Cortex of kidney (tissue), 1 donor: ENCODE measurements at places on chromosomes 11 and 22.

GRCh38 chr11:33753304-33753967 is 17.2 kb upstream of the CD59 start:
- DNase-seq: no peak

- no peak for DNase-seq
These were observed 1.9 kb downstream of the SLC43A3 start for GRCh38 chr11:57424792-57425564.

DNA sequence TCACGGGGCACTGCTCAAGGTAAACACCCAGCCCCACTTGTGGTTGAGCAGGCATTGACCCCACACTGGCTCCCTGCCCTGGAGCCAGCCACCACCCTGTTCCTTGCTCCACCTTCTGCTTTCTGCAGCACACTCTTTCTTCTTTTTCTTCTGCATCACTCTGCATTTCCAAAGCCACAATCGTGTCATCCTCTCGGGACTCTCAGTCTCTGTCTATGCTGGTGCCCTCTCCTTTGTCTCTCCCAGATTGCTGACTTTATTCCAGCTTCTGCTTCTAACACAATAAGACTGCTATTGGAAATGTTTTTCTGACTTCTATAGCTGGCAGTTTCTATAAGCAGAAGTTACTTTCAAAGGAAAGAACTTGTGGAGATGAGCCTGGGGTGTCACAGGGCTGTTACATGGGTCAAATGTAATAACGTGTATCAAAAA is 14.4 kb downstream of the GRAP2 start:
- DNase-seq: no peak

- DNase-seq: no peak
These were observed 9.6 kb downstream of the OR52K1 start for GRCh38 chr11:4491878-4492606.

GRCh38 chr11:130051082-130051481 is 18.6 kb upstream of the APLP2 start:
- DNase-seq: no peak

- DNase-seq: no peak
These were observed 124.4 kb downstream of the SPATA19 start for GRCh38 chr11:133720951-133721350.

- no peak for DNase-seq
These were observed 4.7 kb upstream of the B3GAT1 start for GRCh38 chr11:134416726-134417125.

DNA sequence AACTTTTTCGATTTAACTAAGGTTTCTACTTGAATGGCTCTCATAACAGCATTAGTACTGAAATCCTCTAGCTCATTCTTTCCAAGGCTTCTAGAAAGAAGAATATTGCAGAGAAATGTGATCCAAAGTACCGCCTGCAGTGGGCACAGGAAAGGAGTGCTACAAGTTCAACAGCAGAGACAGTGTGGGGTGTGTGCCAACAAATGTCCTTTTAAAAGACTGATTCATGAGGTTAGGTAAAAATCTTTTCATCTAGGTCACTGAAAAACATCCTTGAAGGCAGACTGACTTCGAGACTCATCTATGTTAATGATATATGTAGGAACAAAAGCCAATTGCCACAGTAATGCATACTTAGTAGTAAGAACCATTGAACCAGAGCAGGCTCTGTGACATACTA is 349.1 kb upstream of the PITPNB start:
- no peak for DNase-seq

GRCh38 chr22:20130319-20130718 is 1.3 kb upstream of the ZDHHC8 start:
- no peak for DNase-seq

- no peak for DNase-seq
These were observed 229.9 kb upstream of the PITPNB start for GRCh38 chr22:28148816-28149465.

DNA sequence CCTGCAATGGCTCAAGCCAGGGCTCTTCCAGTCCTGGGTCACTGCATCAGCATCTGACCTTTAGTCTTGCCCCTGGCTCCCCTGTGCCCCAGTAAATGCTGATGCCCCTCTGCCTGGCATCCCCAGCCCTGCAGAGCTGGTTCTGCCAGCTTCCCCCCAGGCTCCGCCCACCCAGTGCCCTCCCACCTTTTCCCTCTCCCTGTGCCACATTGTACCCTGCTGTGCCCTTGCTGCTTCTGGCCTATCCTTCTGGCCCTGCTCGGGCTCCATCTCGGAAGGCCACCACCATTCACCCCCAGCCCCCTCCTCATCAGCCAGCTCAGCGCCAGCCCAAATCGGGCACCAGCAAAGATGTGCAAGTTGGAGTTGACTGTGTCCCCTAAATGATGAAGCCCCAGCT is 7.4 kb downstream of the CAPN5 start:
- no peak for DNase-seq

DNA sequence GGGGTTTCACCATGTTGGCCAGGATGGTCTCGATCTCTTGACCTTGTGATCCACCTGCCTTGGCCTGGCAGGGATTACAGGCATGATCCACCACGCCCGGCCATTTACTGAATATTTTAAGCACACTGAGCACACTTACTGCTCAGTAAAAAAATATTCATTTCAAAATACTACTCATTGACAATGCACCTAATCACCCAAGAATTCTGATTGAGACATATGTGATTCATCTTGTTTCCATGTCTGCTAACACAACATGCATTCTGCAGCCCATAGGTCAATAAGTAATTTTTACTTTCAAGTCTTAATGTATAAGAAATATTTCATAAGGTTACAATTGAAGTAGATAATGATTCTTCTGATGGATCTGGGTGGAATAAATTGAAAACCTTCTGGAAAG is 4.2 kb upstream of the OR52J3 start:
- no peak for DNase-seq

- DNase-seq: no peak
These were observed 22.7 kb upstream of the PRDM10 start for GRCh38 chr11:130025371-130025770.

- DNase-seq: no peak
These were observed 192.5 kb downstream of the DDX10 start for GRCh38 chr11:108857382-108857781.

DNA sequence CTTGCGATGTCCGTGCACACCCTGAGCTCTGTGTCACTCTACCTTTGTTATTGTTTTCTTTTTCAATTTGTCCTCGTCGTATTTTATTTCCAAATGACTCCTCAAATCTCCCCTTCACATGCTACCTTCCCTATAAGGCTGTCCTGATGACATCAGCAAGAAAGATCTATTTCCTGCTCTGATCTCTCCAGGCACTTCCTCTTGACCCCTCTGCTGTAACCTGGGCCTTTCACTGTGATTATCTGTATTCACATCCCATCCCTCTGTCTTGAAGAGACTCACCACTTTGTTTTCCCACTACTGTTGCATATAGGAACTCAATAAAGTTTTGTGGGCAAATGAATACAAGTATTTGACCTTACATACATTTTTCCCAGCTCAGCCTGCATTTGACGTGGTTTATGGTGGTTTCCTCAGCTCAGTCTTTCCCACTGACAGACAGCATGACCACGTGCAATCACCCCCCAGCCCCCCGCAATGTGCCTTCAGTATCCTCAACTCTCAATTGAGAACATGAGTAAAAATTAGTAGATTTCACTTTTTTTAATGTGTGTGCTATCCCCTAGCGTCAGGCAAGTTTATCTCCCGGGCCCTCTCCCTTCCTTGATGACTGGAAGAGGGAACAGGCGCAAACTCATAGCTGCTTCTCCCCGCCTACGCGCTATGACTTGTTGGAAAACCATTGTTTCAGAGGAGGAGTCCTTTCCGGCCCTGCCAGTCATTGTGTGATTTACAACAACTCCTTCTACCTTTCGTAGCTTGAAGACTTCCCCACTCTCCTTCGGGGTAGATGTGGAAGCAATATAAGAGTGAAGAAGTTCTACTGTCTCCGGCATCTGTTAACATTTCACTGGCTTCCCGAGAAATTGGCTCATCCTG is 498.5 kb downstream of the NTM start:
- no peak for DNase-seq

DNA sequence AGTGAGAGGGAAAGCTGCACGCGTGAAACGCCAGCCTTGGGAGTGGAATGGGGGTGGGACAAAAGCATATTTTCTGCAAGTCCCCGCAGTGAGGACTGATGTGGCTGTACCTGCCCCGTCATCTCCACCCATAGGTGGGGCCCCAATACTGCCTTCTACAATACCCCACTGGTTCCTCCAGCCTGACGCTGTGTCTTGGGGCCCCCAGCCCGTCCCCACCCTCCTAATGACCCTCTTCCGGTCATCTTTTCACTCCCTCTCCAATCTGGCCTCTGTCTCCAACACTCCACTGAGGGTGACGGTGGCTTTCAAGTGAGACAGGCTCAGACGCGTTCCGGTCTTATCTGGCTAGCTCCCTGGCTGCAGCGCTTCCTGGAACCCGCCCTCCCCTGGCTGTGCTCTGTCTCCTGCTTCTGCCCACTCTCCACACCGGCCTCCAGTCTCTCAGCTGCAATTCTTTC is 104.2 kb downstream of the MICAL3 start:
- no peak for DNase-seq

- DNase-seq: no peak
These were observed 14.8 kb upstream of the CARD10 start for GRCh38 chr22:37533995-37534394.

DNA sequence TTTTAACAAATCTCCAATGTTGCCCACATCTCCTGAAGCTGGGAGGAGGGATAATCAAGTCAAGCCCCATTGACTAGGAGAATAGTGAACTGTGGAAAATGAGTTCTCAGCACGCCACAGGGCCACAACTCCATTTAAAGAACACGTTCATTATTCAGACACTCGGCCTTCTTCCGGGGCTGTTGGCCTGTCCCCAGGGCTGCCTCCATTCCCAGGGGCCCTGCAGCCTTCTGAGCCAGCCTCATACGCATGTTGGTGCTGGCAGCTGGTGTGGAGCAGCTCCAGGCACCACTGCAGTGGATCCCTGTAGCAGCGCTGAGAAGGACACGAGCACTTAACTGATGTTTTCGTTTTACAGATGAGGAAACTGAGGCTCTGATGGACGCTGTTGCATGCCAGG is 87.5 kb upstream of the RCN1 start:
- DNase-seq: no peak

DNA sequence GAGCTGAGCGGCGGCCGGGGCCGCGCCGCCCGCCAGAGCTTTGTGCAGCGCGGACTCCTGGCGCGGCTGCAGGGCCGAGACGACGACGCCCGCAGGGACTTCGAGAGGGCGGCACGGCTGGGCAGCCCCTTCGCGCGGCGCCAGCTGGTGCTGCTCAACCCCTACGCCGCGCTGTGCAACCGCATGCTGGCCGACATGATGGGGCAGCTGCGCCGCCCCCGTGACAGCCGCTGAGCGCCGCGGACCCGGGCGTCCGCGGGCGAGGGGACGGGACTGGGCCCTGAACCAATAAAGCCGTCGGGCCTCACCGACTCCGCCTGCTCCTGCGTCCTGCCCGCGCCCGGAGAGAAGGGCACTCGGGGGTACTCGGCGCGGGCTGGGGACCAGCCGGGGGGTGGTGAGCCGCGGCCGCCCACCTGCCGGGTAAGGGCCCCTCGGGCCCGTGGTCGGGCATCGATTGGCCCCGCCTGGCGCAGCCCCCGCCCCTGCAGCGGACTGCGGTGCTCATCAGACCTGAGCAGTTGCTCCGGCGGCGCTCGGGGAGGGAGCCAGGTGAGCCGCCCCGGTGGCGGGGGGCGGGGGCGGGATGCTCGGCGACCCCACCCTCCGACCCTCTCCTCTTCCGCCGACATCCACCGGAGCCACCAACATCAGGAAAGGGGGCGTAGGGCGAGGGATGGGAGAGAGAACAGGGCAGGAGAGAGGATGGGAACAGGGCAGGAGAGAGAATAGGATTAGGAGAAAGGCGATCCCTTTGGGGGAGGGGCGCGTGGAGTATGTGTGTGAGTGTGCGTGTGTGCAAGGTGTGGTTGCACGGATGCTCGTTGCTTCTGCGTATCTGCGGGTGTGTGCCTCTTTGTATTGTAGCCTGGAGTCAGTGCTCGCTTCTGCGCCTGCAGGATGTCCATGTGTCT is at the start of gene TMEM25:
Gene TMEM25, plus strand, starts transcription at position 510 of the 914 bp plus-strand sequence. CDS start 610 bp downstream, outside the sequence.
- no peak for DNase-seq

DNA sequence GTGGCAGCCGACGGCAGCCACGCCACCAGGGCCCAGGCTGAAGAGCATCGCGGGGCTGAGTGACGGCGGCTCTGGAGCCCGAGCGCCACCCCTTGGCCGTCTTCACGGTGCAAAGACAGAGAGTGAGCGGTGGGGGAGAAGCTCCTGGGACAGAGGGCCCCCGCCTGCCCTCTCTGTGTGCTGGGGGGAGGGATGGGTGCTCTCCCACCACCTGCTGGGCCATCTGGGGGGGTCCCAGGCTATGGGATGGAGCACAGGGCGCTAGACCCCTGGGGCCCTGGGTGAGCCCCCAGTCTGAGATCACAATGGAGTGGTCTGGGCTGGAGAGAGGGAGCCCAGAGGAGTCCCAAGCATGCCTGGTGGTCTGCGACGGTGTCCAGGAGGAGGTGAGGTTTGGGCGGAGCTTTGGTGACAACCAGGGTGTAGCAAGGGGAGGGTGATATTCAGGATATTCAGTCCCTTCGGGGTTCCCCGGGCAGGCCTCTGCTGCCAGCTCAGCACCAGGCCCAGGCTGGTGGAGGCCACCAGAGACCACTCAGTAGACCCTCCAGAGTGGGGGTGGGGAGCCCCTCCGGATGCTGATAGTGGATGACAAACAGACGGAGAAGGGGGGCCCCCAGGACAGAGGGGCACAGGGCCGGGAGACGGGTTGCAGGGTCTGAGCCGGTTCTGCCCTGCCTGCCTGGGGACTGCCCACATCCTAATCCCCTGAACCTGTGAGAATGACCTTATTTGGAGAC is 78.1 kb upstream of the PRR5 start:
- DNase-seq: no peak

- DNase-seq: no peak
These were observed 22.6 kb upstream of the CTSC start for GRCh38 chr11:88360141-88360540.

- DNase-seq: no peak
These were observed 162.9 kb downstream of the BLID start for GRCh38 chr11:121953122-121953521.

GRCh38 chr11:68106165-68106940 is 14.8 kb downstream of the CHKA start:
- no peak for DNase-seq

DNA sequence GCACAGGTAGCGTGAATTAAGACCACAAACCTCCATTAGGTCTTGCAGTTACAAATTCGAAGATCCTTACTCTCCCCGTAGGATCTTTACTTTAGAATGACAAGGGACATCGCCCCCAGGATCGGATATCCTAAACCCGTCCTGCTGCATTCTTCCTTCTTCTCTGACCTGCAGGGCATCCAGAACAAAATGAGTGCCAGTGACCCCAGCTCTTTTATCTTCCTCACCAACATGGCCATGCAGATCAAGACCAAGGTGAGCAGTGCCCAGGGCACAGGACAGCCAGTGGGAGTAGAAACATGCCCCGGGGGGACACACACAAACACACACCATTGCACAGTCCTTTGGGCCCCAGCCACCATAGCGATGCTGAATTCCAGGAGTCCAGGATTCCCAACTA is 42.6 kb upstream of the MPEG1 start:
- DNase-seq: no peak

DNA sequence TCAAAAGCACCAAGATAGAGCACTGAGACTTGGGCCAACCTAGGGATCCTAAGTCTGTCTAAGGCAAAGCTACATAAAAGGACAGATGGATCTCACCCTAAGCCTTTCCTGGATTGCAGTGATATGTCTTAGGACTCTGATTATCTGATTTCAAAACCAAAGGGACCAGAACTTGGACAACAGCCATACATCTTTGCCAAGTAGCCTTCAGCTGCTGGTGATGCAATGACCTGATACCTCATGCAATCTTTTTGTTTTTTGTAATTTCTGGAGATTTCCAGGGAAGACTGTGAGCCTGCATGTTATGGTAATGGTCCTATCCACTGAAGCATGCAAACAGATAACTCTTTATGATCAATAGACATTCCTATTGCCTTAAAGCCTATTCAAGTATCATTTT is 230.4 kb upstream of the MTNR1B start:
- no peak for DNase-seq
